ENCODE measurements at places on chromosomes 12 and 14. TPM values are rescaled to one million over a fixed set of nuclear protein-coding genes. Genes with fewer than 3 reads are reported as not detected.

GRCh38 chr12:25433581-25434325 is 119.3 kb downstream of the LMNTD1 start:
- no peak for DNase-seq
- H3K36me3 ChIP-seq = peaks cover 1% of the 10 kb centered on the region
- peaks cover 36% of the 10 kb centered on the region for H3K4me1 ChIP-seq
- peak overlapping the region; percentile 61 for H3K27ac ChIP-seq
- H3K4me3 ChIP-seq = no peak overlapping the region
- no peaks in the 10 kb centered on the region for H3K27me3 ChIP-seq

- no peaks in the 10 kb centered on the region for H3K4me1 ChIP-seq
- H3K36me3 ChIP-seq = no peaks in the 10 kb centered on the region
- no peak overlapping the region for H3K4me3 ChIP-seq
- no peak overlapping the region for H3K27ac ChIP-seq
- no peak for DNase-seq
Measured at GRCh38 chr12:28704477-28705169, 444.5 kb upstream of the FAR2 start.

DNA sequence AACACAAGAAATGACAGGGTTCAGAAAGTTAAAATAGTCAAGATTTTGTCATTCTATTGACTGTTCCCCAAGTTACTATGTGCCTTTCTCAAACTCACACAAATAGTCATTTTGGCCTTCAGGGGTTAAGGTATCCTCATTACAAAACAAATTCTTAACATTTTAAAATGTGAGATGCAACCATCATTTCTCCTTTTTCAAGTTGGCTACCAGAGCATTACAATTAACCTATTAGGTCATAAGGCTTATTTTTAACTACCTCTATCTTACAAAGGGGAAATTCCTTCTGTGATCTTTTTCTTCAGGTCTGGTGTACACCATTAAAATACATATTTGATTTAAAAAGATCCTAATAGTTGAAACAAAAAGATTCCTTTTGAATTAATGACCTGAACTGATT is 61.2 kb downstream of the SLC38A1 start:
- H3K4me1 ChIP-seq = peaks cover 62% of the 10 kb centered on the region
- peaks cover 39% of the 10 kb centered on the region for H3K36me3 ChIP-seq
- peak overlapping the region; percentile 66 for H3K27ac ChIP-seq
- H3K27me3 ChIP-seq = no peaks in the 10 kb centered on the region
- no peak for DNase-seq
- H3K4me3 ChIP-seq = no peak overlapping the region

DNA sequence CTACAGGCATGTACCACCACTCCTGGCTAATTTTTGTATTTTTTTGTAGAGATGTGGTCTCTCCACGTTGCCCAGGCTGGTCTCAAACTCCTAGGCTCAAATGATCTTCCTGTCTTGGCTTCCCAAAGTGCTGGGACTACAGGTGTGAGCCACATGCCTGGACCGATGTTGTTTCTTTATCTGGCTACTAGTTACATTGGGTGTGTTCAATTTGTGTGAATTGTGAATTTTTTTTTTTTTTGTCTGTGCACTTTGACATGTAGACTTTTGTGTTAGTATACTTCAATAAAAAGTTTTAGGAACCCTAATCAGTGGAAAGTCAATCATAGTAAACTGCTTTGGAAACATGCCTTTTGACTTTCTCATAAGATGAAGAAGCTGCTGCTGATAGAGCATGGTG is 24.0 kb upstream of the SLC17A8 start:
- H3K4me1 ChIP-seq = no peaks in the 10 kb centered on the region
- peaks cover 36% of the 10 kb centered on the region for H3K36me3 ChIP-seq

The PTCSC3 gene
- total RNA-seq = not detected

Measured in mesothelial cell of epicardium (in vitro differentiated cells).